ENCODE measurements at places on chromosomes 12 and 14.

DNA sequence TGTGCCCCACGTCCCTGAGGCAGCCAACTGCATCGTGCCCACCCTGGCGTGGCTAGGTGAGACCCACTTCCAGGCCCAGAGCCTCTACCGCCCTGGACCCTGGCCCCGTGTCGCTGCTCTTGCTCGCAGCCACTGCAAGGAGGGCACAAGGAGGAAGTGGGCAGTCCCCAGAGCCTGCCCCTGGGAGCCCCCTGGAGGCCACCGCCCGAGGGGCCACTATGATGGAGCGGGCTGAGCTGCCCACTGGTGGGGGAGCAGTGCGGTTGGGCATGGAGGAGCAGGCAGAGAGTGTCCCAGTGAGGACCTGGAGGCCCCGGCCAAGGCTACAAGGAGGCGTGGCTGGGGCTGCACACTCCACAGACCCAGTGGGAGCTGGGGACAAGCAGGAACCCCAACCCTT lies 323.6 kb downstream of the PCNX1 start:
- DNase-seq: no peak

DNA sequence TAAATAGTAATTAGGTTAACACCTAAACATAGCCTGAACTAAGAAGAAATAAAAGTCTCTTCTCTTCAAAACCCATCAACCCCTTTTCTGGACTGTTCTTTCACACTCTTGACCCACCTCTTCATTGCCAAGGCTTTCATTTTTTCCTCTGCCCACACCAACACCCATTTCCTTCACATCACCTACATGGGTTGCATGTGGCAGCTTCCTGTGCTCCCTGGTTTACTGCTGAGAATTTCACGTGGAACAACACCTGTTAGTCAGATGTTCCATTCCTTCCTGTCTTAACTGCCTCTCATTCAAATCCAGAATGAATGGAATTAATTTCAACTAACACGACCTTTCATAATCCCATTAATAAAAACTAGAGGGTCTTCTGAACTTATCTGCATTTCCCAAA lies 157.3 kb downstream of the BCAT1 start:
- no peak for DNase-seq

- no peak for DNase-seq
These were observed 143.8 kb downstream of the ADGRD1 start for GRCh38 chr12:131097202-131098177.

DNA sequence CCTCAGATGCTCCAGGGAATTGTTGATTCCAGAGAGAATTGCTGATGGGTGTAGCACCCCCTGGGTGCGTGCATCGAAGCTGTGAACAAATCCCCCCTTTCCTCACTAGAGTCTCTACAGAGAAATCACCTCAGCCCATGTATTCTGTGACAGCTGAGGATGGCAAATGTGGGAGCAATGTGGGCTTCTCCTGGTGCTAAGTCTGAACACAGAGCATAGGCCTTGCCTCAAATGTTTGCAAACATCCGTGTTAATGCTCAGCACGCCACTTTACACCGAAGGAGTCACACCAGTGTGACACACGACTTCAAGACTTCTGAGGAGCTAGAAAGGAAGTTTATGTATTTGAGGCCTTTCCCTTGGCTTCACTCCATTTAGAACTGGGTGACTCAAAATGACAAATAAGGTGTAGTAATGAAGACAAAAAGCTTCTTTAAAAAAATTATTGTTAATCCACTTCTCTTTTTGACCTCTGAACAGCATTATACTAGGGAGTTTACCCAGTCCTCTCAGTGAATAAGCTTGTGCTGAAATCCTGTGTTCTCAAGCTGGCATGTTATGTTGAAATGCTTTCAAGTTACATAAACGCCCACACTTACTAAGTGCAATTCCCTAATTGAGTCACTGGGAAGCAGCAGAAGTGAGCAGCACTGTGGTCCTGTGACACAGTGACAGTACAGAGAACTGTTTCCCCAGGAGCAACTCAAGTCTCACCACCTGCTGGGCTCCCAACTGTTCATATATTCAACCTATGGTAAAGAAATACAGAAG lies 92.9 kb downstream of the FAR2 start:
- no peak for DNase-seq

- no peak for DNase-seq
These were observed 9.2 kb upstream of the KRT5 start for GRCh38 chr12:52529417-52529816.

DNA sequence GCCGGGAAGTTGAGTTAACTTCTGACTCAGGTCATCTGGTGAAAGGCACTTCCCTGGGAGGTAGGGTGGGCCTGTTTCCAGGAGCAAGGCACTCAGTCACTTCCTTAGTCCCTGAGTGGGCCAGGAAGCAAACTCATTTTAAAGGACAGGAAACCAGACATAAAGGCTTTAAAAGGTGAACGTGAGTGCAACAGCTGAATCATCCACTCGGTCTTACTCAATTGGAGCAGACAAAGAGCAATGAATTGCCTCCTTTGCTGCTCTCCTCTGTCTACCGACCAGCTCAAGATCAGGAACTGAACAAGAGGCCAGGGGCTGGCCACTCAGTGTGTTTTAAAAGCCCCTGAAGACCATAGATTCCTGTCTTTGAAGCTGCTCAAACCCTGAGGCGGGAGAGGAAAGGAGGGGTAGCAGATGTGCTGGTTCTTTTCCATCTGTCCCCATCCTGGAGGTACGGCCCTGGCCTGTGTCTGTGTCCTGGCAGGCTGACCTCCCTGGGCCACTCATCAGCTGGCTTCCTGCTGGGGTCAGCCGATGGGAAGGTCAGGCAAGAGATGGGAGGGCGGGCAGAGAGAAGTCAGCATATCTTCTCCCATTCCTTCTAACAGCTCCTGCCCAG lies 148.9 kb downstream of the PPM1H start:
- no peak for DNase-seq

DNA sequence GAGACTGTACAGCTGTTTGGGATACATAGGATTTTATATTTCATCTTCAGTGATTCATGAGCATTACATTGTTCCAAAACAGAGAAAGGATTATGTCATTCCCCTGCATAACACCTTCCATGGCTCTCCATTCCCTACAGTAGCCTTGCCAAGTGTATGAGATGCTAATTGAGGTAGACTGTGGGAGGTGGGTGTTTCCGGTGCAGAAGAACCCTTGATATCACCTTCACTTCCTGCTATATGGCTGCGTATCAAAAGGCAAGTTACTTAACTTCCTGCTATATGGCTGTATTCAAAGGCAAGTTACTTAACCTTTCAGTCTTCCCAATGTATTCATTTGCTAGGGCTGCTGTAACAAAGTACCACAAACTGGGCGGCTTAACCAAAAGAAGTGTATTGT lies 11.2 kb downstream of the FAR2 start:
- DNase-seq: no peak

- DNase-seq: no peak
These were observed 209.1 kb downstream of the NUBPL start for GRCh38 chr14:31770271-31770670.

DNA sequence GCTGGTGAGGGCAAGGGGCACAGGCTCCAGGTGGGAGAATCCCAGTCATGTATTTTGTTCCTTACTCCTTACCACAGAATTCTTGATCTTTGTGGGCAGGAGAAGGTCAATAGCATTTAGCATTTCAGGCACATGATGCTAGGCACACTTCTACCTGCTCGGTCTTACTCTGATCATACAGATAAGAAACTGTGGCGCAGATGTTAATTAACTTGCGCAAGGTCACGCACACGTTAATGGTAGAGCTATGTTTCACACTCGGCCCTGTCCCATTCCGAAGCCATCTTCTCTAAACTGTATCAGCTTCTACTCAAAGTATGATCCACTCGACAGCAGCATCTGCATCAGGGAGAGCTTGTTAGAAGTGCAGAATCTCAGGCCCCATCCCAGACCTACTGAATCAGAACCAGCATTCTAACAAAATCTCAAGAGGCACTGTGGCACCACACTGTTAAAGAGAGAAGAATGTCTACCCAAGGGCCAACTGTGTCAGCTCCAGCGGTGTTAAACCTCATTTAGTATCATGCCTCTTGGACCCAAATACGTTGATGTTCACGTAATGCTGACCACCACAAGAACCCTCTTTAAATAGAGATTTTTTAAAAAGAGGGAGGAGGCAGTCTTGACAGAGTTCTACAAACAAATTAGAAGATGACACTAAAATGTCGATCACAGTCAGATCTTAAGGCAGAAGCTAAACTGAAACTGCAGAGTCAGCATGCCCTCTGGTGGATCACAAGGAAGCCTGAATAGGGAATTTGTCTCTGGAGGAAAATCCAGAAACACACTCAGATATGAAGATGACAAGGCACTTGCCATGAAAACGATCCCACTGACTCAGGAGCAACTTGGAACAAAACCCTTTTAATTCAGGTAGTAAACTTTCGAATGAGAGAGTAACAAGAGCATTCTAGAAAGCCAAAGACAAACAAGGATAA lies 7.3 kb downstream of the STXBP6 start:
- DNase-seq: no peak

DNA sequence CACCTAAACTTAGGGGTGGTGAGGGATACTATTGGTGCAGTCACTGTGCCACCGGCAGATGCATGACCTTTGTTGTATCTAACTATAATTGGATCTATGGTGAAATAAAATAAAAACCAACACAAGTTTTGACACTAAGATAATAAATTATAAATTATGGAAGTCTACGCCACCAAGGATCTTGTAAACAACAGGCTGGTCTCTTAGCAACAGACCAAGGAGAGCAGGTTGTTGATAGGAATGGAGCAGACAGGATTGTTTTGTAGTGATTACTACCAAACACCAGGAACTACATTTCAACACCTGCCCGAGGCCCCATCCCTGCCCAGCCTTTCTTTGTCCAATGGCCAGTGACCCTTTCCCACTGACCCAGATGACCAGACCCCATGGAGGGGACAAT lies 1178.0 kb downstream of the VRK1 start:
- DNase-seq: no peak

DNA sequence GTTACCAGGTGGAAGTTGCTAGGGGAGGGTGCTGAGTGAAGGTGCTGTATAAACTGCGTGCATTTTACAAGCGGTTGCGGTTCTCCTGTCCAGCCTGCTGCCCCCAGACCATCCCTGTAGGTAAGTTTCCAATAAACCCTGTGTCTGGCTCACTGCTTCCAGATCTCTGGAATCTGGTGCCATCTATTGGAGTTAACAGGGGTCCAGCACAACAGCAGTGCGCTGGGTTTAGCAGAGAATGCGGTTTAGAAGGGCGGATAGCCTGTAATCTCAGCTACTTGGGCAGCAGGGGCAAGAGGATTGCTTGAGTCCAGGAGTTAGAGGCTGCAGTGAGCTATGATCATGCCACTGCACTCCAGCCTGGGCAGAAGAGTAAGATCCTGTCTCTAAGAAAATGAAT lies 4.9 kb downstream of the AACS start:
- DNase-seq: no peak

DNA sequence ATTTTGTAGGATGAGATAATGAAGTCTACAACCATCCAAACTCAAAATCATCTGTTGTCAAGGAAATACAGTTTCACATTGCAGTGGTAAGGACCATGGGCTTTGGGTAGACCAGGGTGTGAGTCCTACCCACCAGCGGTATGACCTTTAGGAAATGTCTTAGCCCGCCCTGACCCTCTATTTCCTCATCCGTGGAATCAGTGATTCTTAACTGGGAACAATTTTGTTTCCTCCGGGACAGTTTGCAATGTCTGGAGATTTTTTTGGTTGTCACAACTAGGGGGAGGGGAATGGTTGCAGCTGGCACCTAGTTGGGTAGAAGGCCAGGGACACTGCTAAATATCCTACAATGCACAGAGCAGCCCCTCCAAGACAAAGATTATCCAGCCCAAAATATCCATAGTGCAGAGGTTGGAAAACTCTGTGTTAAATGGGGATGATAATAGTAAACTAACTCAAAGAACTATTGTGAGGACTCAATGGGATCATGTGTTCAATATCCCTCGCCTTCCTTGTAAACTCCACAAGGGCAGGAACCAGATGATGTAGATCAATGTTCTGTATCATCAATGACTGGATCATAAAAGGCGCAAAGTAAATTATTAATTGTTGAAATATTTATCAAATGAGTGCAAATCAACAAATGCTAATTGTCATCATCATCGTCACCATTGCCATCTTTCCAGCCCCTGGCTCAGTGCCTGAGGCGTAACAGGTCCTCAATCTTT lies 15.7 kb upstream of the IFT81 start:
- DNase-seq: no peak

GRCh38 chr12:114604606-114605005 lies 79.4 kb downstream of the TBX3 start:
- DNase-seq: no peak

DNA sequence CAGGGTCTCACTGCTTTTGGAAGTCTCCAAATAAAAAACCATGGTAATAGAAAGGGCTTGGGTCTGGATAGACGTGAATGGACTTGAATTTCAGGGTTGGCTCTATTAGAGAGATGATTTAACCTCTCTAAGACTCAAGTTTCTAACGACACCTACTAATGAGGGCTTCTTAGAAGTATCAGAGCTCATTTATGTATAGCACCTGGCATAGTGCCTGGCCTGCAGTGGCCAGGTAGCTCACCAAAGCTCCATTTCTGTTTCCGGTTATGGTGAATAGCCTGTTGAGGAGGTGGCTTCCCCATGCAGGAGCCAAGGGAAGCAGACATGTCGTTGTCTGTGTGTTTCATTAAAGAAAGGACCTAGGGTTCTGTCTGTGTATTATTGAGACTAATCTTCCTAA lies 108.6 kb downstream of the ETV6 start:
- DNase-seq: no peak

GRCh38 chr12:96033549-96034389 lies 1.6 kb downstream of the LTA4H start:
- no peak for DNase-seq

DNA sequence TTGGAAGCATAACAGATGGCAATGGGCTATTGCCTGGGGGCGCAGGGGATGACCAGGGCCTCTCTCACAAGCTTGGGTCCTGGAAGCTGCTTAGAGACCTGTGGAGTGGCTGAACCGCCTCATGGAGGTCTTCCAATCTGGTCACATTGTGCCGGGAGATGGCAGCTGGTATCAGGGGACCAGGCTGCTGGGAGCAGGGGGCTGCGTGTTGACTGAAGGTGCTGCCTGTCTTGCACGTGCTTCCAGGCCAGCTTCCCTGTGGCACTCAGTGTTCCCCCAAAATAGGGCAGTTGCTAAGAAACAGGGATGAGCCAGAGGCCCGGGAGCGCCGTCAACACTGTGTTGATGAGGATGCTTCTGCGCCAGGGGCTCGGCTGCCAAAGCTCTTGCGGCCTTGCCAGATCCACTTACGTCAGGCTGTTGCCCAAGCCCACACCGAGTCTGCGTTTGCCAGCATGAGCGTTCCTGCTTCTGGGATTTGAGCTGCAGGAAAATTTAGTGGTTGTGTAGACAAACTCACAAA lies 39.8 kb downstream of the ELK3 start:
- no peak for DNase-seq

DNA sequence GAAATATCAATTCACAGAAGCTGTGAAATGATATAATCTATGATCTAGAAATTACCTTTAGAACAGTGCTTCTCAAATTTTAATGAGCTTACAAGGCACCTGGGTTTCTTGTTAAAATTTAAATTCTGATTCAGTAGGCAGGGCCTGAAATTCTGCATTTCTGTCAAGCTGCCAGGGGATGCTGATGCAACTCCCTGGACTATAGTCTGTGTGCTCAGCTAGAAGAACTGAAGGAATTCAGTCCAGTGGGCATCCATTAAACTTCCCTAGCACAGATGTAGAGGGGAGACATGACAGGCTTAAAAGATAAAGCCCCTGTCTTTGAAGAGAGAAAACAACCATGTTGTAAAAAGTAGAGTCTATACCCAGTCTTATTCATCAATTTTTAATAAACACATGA lies 441.8 kb downstream of the TMTC2 start:
- DNase-seq: no peak
